SHP77 (cell line): ENCODE measurements at places on chromosomes 5 and 9.

GRCh38 chr5:56169281-56169680, 63.8 kb downstream of the ANKRD55 start:
- no peak for DNase-seq

- no peak for DNase-seq
Measured at GRCh38 chr5:142743592-142744441, 26.4 kb upstream of the ARHGAP26 start.

DNA sequence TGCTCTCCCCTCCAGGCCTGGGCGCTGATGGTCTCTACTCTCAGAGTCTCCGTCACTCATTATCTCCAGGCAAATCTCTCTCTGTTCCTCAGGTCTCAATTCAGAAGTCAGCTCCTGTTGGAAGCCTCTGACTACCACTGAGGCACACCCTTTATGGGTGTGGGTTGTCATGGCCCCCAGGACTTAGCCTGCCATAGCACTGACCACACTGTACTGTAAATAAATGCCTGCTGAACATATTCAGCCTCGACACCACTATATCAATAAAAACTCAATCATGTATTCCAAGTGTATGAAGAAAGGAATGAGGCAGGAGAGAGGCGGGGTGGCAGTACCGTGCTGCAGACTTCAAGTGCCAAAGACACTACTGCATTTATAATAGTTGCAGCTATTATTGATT, 88.9 kb downstream of the PCDH1 start:
- DNase-seq: no peak

DNA sequence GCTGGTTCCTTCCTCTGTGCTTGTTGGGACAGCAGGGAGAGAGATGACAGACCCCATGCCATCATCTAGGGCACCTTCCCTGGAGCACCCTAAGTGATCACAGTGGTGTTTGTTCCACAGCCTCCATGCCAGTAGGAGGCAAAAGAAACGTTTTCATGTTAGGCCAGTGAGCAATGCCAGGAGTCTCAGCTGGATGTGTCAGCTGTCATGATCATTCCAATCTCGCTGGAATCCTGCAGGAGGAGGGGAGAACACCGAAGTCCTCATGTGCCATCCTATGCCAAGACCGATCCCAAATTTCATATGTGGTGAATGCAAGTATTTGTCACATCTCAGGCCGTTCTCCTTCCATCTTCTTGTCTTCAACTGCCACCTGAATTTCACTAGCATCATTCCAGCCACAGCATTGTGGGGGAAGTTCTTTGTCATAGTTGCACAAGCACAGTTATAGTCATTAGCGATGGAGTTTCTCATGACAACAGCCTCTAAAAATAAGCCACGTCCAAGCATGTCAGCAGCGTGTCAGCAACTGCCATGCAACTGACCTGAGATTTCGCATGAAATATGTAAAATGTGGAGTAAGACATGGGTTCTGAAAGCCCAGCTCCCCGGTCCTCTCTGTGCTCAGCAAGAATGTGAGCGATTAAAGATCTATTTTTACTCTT, 97.2 kb upstream of the DNAH5 start:
- no peak for DNase-seq

DNA sequence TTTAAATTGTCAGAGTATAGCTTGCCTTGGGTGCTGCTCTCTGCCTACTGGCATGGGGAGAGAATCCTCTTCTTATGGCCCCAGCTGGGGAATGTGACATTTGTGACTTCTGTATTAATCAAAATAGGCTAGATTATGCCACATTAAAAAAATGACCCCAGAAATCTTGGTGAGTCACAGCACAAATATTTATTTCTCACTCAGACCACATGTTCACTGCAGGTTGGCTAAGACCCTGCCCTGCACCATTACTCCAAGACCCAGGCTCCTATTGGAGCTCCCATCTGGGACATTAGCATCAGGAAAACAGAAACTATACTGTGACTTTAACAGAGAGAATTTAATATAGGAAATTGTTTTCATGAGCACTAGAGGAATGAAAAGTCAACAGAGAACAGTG, 16.6 kb upstream of the WHRN start:
- DNase-seq: no peak

- no peak for DNase-seq
Measured at GRCh38 chr9:111965566-111966019, 69.0 kb downstream of the UGCG start.
